Stimulated activated CD8-positive, alpha-beta memory T cell treated with anti-CD3 and anti-CD28 coated beads, Interleukin-15, amount 100 ng/mL, for 4 hours (primary cell): ENCODE measurements at places on chromosomes 1 and 21.

DNA sequence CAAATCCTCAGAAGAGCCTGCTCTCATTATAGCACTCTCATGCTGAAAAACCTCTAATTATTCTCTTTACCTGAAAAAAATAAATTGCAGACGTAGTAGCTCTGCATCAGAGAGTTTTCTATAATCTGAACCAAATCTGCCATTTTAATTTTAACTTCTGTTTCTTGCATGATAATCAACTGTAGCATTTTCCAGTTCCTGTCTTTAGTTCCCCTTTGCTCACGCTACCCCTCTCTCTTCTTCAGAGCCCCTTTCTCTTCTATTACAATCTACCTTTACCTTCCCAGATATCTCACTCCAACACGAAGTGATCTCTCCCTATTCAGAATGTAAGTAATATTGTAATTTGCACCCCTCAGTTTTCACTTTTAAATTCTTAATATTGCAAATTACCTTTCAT lies 31.4 kb downstream of the FMO1 start:
- DNase-seq, result no peak

DNA sequence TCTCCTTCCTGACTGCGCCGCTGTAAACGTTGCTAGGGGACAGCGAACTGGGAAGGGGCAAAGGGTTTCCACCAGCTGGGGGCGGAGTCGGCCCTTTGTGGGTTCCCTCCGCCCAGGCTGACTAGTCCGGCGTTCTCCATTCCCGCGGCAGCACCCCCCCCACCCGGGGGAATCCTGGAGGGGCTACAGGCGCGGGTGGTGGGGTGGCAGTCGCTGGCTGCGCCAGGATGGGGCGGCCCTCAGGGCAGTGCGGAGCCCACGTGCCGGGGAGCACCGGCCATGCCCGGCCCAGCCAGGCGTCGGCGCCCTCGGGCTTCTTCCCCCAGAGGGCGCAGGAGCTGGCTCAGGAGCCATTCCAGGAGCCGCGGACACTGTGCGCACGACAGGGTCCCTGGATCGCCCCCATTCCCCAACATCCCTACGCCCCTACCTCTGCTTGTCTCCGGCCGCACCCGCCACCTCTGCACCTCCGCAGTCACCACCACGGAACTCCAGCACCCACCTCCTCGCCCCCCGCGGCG lies 476 bp downstream of the BATF3 start:
- peak; percentile 36 for DNase-seq

DNA sequence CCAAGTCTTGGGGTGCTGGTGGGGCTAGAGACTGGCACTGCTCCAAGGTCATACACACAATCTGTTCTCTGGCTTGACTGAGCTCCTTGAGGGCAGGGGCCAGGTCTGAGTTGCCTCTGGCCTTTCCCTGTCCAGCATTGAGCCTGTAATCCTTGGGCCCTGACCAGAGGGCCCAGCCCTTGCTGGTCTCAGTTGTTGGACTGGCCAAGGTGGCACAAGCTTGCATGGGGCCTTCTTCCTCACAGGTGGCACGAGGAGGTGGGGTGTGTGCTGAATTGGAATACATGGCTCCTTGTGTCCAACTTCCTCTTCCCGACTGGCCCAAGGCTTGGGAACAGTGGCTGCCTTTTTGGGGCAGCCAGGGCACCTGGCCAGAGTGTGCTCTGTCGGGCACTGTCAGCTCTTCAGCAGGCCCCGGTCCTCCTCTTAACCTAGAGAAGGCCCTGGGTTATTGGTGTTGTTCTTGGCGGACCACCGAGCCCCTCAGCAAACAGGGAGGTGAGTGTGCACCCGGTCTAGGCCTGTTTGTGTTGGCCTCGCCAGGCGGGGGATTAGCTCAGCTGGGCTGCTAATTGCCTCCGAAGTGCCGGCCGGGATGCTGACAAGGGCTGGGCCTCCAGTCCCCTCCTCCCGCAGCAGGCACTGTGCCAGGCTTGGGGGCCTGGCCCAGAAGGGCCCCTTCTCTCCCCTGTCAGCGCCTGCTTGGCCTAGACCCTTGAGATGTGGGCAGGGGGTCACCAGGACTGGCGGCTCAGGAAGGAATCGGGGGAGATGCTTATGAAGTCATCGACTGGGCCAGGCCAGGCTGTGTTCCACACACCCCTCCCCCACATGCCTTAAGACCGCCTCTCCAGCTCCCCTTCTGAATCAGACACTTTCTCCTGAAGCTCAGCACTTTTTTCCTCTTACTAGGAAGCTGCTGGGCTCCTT lies 28.5 kb downstream of the WNT4 start:
- DNase-seq, result no peak

DNA sequence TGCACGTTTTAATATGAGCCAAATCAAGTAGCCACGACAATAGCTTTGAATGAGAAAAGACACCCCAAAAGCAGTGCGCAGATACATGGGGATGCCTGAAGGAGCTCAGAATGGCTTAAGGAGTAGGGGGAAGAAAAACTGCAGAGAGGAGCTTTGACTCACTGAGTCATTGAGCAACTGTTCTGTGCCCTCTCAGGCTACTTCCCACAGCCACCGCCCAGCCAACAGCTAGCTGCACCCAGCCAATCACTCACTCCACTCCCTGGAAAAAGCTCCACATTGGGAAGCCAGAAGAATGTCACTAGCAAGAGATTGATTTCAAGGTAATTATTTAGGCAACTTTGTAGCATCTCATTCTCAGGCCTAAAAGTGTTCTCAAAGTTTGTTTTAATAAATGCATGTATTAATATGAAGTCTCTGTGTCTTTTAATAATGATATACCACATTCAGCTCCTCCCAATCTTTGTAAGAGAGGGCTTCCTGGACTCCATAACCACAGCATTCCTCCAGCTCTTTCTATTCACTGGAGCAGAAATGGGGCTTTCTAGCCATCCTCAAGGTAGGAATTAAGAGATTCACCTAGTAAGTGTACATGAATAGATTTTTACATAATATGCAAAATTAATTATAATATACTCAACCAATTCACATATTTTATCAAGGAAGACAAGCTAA lies 16.8 kb downstream of the DUSP10 start:
- no peak for DNase-seq

DNA sequence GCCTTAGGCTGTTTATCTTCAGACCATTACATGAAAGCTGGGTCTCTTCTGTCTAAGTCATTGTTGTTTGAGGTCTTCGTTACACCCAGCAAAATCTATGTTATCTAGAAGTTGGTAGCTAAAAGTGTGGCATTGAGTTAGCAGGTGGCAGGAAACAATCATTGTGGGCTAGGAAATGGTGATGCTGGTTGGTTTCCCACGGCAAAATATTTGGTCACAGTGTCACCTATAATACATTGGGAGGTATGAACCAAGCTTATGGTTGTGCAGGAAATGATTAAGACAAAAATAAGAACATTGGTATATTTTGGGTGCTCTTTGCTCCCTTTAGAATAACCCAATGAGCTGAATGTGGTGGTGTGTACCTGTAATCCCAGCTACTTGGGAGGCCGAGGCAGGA lies 169.7 kb downstream of the TRIM33 start:
- peak; percentile 15 for DNase-seq

DNA sequence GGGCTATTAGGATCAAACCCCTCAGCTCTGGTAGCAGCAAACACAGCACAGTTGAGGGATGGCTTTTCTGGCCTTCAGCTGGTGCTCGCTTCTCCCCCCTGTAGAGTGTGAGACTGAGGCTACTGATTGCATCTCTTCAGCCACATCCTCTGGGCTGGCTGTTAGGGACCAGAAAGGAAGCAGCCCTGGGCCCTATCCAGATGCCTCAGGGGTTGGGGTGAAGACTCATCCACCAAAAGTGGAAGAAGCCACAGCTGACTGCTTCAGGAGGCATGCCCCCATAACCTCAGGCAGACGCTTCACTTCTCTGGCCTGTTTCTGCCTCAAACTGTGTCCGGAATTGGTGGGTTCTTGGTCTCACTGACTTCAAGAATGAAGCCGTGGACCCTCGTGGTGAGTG lies 6.2 kb upstream of the TMEM200B start:
- DNase-seq, result no peak

DNA sequence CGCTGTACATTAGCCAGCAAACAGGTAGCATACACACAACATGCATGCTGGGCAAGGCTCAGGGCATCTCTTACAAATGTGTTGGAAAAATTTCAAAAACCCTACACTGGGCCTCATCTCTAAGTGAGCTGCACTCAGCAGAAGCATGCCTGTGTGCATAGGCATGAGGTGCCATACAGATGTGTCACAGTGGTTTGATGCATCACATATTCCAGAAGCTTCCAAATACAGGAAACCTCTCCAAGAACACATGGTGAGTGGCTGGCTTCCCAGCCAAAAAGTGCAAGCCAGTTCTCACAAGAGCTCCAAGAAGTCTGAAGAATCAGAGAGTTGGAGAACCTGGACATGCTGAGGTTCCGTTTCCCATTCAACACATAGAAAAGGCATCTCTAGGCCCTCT lies 58.3 kb downstream of the CD46 start:
- no peak for DNase-seq
